ENCODE measurements at places on chromosomes 3 and 15.

DNA sequence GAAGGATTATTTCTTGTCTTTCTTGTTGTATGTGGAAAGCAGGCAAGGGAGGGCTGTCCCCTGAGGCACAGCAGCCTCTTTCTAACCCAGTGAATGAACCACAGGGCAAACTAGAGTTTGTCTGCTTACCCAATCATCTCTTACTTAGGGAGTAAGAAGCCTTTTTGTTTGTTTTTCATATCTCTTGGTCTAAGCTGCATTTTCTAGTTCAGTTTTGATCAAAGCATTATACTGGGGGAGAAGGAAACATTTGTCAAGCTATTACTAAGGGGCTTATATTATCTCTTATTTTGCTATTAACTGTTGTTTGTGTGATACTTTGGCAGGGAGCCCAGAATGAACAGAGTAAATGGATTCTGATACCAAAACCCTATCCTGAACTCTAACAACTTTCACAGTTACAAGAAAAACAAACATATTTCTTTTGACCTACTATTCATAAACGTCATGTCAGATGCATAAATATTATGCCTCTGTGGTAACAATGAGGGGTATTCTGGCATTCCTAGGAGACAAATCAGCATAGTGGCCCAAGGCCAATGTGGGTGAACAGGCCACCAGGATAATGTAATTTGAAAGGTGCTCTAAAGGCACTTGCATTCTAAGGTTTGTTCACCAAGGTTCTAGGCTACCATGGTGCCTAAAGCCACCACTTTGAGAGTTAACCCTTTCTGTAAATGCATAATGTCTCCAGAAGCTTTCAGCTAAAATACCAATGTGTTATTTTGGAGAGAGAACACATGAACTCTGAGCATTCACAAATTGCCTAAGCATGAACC is 271.6 kb upstream of the ZPLD1 start:
- DNase-seq, result no peak

GRCh38 chr3:187570776-187571175 is 99.4 kb downstream of the SST start:
- DNase-seq, result no peak

DNA sequence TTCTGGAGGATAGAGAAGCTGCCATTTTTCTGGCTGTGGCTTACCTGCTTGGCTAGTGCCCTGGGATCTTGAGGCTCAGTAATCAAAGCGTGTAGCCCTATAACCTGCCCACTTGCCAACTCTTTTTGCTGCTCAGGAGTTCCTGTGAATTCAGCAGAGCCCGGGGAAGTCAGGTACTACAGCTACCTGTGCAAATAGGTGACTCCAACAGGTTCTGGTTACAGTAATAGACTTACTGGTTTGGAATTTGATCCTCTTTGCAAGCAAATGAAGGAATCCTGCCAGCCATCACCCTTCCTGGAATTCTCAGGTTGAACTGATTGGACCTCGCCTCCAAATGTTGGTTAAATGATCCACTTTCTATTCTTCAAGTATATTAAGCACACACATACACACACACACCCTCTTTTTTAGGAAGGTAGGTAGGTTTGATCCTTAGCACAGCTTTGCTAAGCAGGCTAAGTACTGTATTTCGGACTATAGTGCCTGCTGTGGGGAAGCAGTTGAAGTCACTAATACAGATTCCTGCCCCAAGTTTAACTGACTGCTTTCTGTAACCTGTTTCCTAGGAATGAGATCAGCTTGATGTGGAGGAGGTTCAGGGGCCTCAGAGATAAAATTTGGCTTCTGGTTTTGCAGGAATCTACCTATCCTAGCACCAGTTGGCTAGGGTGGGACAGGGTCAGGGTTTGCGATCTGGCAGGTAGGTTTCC is 2.3 kb downstream of the PPCDC start:
- no peak for DNase-seq

- no peak for DNase-seq
Observed at GRCh38 chr3:185586686-185587039, 568 bp downstream of the SENP2 start.

- no peak for DNase-seq
Observed at GRCh38 chr15:80985981-80986380, 3.6 kb downstream of the MESD start.

DNA sequence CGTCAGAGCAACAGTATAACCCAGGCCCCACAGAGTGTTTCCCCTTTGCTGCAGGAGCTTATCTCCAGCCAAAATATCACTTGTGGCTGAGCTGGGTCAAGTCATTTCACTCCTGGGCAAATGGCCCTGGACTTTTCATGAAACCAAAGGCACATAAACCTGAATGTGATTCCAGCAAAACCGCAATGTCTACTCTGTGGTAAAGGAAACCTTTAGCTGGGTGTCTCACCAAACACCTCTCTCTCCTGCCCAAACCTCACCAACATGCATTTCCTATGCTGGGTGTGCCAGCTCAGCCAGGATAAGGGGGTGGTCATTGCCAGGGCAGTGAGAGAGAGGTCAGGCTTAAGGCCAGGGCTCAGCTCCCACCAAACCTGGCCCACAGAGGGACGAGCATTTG is 67.4 kb downstream of the GTPBP8 start:
- no peak for DNase-seq

DNA sequence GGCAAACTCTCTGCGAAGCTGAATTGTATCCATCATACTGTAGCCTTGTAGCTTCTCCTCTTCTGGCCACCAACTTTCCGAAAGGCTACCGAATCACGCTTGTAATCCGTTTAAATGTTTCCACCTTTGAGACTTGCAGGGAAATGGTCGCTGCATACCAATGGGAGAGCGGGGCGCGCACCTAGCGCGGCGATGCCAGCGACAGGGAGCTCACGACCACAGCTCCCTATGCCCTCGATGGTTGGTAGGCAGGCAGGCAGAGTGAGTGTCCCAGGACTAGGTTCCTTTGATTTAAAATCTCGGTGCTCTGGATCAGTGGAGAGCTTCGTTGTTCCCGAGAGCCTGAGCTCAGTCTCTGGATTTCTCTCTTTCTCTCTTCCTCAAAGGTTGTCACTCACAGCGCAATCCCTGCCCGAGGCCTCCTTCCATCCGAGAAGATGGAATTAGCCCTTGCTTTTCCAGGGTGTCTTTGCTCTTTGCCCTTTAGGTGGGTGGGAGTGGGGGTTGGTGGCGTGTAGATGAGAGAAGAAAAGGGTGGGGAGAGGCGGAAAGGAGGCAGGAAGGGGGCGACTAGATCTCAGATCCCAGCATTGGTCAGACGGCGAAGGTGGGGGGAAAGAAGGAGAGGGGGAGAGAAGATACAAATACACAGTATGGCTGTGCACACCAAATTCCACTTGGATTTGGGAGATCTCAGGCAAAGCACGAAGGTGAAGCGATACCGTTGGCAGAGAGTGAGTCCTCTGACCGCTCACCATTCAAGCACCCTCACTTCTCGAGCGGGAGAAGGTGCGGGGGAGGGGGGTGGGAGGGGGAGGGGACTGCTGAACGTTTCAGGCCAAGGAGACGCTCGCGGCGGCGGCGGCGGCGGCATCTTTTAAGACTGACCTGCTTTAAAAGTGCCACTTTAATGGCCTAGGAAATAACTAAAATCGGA is at the start of gene SLITRK3:
Gene SLITRK3, minus strand, starts transcription at position 745 of the 937 bp plus-strand sequence. CDS start 5,554 bp downstream, outside the sequence.
- no peak for DNase-seq

- DNase-seq, result no peak
Observed at GRCh38 chr3:127448161-127448561, 142.4 kb downstream of the TPRA1 start.

DNA sequence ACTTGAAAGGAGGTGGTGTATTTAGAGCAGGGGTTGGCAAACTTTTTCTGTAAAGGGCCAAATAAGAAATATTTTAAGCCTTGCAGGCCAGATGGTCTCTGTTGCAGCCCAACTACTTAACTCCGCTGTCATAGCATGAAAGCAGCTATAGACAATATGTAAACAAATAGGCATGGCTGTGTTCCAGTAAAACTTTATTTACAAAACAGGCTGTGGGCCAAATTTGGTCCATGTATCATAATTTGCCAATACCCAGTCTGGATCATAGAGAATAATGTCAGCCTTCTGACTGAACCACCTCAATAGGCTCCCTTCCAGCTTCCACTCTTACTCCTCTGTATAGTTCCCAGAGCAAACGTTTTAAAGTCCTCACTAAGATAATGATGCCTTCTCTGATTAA is 638.8 kb upstream of the CFAP20DC start:
- no peak for DNase-seq

DNA sequence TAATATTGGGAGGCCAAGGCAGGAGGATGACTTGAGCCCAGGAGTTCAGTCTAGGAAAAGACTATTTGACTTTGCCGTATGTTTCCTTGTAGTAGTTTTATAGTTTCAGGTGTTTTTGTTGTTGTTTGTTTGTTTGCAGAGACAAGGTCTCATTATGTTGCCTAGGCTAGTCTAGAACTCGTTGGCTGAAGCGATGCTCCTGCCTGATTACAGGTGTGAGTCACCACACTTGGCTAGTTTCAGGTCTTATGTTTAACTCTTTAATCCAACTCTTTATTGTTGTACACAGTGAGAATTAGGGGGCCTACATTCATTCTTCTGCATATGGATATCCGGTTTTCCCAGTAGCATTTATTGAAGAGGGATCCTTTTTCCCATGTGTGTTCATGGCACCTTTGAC is 32.0 kb downstream of the FAIM start:
- DNase-seq, result no peak

- no peak for DNase-seq
Observed at GRCh38 chr3:160676547-160677303, at the start of gene ARL14. Gene ARL14 (plus strand): TSS chr3:160677160. CDS start chr3:160677347, 187 bp downstream.

DNA sequence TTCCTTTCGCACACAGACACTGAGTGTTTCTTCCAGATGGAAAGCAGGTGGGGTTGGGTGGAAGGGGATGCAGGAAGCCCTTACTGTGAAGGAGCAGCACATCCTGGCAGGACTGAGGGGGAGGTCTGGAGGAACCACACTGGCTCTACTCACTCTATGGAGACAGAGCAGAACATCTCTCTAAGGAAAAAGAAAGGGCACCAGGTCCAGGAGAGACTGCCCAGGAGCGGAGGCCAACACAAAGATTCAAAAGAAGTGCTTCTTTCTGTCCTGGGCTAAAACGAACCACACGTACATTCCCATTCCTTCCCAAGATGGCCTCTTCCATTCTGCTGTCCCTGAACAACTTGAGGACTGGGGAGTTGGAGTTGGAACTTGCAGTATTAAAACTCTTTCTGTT is 13.8 kb upstream of the VIPR1 start:
- DNase-seq, result no peak

DNA sequence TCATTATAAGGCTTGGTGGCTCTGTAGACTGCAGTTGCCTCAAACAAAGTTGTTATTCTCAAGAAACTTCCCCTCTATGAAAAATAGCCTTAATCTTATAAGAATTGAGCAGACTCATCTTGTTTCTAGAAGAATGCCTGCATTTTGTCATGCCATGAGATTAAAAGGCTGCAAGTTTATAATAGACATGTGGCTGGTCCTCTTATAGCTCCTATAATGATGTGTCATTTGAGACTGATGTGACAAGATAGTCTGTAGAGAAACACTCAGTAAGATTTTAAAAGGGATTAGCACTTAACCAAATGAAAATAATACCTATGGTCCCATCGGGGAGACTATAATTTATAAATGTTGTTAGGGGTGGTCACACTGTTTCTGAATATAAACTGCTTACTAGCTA is 312.5 kb downstream of the OXSM start:
- no peak for DNase-seq

DNA sequence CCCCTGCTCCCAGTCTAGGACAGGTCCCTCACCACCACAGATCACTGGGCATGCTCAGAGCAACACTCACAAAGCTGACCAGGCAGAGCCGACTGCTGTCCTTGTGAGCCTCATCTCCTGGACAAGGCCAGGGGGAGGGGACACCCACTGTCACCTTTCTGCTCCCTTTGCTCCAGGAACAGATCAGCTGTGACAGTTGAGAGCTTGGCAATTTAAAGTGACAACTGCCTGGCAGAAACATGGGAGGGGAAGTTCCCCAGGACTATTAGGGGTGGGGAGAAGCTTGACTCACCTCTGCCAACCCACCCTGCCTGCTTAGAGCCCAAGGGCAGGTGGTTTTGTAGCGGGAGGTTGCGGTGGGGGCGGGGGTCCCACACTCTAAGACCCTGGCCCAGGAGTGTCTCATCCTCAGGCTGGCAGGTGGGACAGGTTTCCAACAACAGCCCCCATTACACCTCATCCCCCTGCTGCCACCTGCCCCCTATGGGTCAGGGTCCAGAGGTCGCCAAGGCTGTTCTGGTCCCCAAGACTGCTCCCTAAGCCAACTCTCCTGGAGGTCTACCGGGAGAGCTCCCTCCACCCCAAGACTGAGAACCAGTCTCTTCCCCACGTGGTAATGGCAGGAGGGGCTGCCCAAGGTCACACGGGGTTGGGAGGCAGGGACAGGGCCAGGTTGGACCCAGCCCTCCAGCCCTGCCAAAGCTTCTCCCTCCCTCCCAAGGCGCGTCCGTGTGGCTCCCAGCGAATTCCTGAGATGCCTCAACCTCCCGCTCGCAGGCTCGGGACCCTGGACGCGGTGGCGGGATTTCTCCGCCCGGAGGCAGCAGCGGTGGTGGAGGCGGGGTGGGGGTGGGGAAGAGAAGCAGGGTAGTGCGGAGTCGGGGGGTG is 80.4 kb downstream of the IQSEC1 start:
- DNase-seq, result no peak

GRCh38 chr3:52238193-52238760 is 681 bp downstream of the TWF2 start:
- DNase-seq, result no peak

- DNase-seq, result no peak
Observed at GRCh38 chr3:71219744-71220638, 363.5 kb downstream of the FOXP1 start.

GRCh38 chr15:74328331-74329056 is 39.0 kb downstream of the CYP11A1 start:
- no peak for DNase-seq

GRCh38 chr3:145911016-145911415 is 250.0 kb downstream of the PLOD2 start:
- no peak for DNase-seq

- no peak for DNase-seq
Observed at GRCh38 chr15:78182336-78182700, 33.2 kb downstream of the IDH3A start.

GRCh38 chr3:27486336-27486735 is 2.2 kb upstream of the SLC4A7 start:
- DNase-seq, result no peak

DNA sequence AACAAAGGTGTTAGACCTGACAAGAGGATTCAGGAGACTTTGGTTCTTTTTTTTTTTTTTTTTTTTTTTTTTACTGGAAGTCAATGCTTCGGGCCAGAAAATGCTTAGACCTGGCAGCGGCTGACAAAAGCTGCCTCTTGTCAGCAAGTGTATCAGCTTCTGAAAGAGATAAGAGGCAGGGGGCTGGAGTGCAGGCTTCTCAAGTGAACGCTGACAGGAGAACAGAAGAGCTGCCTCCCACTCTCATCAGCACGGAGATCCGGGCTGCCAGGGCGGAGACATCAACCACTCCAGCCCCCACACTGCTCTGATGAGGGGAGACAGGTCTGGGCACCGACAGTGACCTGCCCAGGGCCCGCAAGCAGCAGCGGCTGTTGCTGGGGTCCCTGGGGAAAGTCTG is 9.4 kb upstream of the SCN5A start:
- no peak for DNase-seq

GRCh38 chr15:66771351-66771650 is 69.3 kb downstream of the SMAD6 start:
- no peak for DNase-seq

All from stimulated activated CD8-positive, alpha-beta memory T cell treated with anti-CD3 and anti-CD28 coated beads, Interleukin-2, amount 100 ng/mL, for 1 hour (primary cell).